Stomach (tissue), 19 donors: ENCODE measurements at places on chromosomes 2 and 18. TPM values are rescaled to one million over a fixed set of nuclear protein-coding genes. Genes with fewer than 3 reads are reported as not detected.

GRCh38 chr2:230893338-230893737 is 28.6 kb downstream of the ITM2C start:
- no peak overlapping the region for H3K4me3 ChIP-seq
- peaks cover 12% of the 10 kb centered on the region for H3K4me1 ChIP-seq
- peaks cover 16% of the 10 kb centered on the region for H3K27me3 ChIP-seq
- H3K36me3 ChIP-seq, result no peaks in the 10 kb centered on the region

HTRA2 gene
- total RNA-seq, result 60.0 TPM

TXNDC2 gene
- total RNA-seq, result not detected

DNA sequence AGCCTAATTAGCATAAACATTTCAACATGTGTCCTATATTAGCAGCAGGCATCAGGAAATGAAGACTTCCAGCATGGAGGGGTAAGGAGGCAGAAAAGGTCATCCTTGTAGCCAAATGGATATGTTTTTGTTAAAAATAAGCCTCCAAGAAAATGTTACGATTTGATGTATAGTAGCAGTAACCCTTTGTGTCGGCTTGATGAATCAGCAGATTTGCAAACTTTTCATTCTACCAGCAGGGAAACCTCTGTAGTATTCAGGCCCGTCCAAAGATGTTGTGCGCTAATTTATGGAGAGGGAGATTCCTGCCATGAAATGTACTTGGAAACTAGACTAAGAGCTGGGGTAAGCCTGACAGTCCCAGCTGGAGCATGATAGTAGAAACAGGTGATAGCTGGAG is 780.8 kb upstream of the KLHL29 start:
- no peaks in the 10 kb centered on the region for H3K27me3 ChIP-seq
- DNase-seq, result no peak
- H3K4me3 ChIP-seq, result no peak overlapping the region
- no peak overlapping the region for H3K27ac ChIP-seq
- H3K4me1 ChIP-seq, result no peaks in the 10 kb centered on the region

- H3K4me3 ChIP-seq, result no peak overlapping the region
- no peak for DNase-seq
- H3K27ac ChIP-seq, result peak overlapping the region; percentile 66
- no peaks in the 10 kb centered on the region for H3K36me3 ChIP-seq
- no peaks in the 10 kb centered on the region for H3K27me3 ChIP-seq
These were observed 56.4 kb downstream of the FAM168B start for GRCh38 chr2:131036696-131037397.

GRCh38 chr2:158934170-158934569 is 34.3 kb upstream of the TANC1 start:
- H3K4me3 ChIP-seq, result no peak overlapping the region
- no peaks in the 10 kb centered on the region for H3K27me3 ChIP-seq
- no peaks in the 10 kb centered on the region for H3K4me1 ChIP-seq
